ENCODE measurements at places on chromosomes 11 and 22.
A peak's percentile ranks its signal among the peaks of the same experiment; 100 is the strongest.

- DNase-seq: no peak
These were observed 256.3 kb upstream of the ARHGAP20 start for GRCh38 chr11:110968348-110969062.

- DNase-seq: peak; percentile 57
These were observed 70.6 kb upstream of the ATXN10 start for GRCh38 chr22:45600790-45601730.

- no peak for DNase-seq
These were observed 7.6 kb downstream of the POU2AF2 start for GRCh38 chr11:111253131-111253530.

DNA sequence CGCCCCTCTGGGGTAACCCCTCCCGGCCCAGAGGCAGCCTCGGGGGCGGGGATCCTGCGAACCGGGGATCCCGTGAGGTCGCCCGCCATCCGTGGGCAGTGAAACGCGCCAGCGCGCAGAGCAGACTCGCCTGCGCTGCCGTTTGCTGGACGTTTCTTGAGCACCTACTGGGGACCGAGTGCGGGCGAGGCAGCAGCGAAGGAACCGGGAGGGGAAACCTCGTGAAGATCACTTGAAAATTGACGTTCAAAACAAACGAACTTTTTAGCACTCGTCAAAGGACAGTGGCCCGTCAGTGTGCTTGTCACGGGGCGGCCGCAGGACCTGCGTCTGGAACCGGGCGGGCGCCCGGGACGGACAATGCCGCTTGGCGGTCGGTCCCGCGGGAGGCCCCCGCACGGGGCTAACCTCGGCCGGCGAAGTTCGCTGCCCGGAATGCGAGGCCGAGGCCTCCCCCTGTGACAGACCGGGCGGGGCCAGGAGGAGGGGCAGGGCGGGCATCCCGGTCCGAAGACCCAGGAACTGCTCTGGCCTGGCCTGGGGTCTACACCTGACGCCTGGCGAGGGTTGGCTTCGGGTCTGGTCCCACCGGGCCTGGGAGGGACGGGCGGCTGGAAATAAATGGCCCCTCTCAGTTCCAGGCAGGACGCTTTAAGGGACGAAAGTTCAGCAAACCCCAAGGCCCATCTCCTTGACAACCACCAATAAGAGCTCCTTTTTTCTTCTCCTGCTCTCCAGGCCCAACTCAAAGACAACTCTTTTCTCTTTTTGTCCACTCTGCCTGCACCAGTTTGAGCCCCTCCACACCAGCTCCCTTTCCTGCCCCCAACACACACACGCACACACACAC, 723 bp upstream of the SCUBE1 start:
- no peak for DNase-seq

DNA sequence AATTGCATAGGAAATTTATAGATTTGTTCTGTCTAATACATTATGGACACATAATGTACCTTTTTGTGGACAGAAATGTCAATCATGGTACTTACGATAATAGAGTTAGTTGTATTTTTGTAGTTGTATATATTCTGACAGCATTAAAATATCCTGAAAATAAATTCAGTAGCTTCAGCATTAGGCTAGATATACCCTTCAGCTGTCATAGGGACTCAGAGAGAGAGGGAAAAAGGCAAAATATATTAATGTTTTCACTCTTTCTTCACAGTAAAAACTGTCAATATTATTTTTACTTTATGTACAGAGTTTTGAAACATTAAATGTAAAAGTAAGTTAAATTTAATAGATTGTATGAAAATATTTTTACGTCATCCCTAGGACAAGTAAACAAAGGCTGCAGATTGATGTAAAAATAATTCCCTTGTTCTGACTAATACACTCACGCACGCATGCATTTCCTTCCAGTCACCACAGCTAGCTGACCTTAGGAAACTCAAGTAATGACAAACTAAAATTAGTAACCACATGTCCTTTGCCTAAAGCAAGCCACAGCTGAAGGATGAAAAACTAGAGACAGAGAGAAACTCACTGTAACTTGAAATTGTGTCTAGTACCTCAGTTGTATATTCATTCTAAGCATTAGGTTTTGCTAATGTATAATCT, 104.7 kb upstream of the CARD18 start:
- DNase-seq: no peak

DNA sequence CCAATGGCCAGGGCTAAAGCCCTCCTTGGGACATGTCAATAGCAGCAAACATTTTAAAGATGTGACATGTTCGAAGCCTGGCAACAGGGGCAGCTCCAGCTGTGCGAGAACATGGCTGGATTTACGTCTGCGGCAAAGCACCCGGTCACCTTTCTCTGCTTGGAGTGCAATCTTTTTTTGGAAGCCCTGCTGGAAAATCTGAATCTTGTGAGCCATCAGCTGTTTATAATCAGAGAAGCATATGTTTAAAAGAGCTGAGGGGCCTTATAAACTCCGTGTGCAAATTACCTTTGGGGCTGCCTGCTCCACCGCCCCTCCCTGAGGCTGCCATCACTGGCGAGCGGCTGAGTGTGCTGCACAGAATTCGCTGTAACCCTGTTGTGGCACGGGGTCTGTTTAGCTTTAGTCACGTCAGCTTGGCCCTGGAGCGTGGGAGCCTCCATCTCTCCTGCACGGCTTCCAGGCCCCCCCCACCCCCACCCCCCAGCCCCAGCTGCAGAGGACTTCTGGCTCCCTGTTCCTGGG, 9.0 kb upstream of the KCNQ1OT1 start:
- DNase-seq: no peak

DNA sequence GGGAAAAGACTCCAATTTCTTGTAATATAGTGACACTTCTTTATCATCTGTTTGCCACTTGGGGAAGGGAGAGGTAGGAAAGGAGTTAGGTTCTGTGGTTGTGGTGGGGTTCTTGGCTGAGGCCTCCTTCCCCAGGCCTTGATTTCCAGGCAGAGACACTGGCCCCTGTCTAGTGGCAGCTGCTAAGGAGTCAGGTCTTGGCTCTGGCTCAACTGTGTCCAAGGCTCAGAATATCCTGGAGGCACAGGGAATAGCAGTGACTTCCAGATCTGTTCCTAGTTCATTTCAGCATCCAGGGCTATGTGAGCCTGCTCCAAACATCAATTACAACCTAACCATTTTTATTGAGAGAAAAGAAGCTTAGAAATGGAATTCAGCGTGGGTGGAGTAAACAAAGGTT, 29.5 kb downstream of the PPFIBP2 start:
- DNase-seq: no peak

GRCh38 chr11:94219771-94220170, 84.6 kb upstream of the IZUMO1R start:
- no peak for DNase-seq

DNA sequence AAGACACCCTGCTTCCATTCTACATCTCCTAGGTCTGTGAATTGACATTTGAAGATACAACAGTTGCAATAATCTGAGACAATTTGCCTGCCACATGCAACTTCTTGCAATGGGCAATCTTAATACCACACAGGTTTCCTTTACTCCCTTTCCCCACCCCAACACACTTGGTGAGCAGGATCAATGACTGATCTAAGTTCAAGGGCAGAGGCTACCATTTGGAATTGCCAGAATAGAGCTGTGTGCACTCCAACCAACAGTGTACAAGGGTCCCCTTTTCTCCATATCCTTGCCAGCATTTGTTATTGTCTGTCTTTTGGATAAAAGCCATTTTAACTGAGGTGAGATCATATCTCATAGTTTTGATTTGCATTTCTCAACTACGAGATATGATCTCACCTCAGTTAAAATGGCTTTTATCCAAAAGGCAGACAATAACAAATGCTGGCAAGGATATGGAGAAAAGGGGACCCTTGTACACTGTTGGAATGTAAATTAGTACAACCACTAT, 2.9 kb upstream of the NNMT start:
- DNase-seq: no peak

DNA sequence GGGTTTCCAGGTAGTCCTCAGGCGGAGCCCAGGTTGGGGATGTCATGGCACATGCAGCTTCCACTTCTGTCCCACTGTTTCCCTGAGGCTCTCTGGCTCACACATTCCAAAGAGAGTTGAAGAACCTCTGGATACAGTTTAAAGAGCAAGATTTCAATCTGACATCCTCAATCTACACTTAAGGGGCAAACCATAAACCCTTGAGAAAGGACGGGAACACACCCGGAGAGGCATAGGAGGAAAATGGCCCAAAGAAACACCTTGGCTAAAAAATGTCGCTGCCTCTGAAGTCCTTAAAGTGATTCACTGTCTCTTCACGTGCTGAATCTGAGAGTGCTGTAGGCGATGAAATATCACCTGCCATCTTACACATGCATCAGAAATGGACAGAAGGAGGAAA, 70.9 kb upstream of the ARFGAP3 start:
- peak; percentile 17 for DNase-seq

DNA sequence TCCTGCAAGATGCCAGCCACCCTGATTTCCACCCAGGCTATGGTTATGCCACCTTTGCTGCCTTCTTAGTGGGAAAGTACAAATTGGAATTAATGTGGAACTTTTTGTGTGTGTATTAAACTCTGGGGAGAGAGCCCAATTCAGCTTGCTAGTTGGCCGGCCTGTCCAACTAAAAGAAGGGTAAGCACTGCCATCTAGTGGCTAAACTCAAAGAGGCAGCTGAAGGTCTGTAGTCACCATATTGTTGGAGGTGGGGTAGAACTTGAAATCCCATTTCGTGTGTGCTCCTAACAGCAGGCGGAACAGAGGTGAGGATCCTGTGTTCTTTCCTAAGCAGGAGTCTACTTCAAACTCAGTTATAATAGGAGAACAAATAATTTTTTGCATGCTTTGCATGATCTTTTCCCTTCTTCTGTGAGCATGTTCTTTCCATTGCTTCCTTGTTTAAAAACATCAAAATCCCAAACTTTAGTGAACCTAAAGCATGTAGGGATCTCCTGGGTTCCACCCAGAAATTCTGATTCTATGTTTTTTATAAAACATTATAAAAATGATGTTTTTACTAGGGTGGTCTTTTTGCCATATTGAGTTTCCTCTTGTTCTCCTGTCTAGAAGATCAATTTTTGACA, 138.8 kb upstream of the SORL1-AS1 start:
- peak; percentile 60 for DNase-seq

DNA sequence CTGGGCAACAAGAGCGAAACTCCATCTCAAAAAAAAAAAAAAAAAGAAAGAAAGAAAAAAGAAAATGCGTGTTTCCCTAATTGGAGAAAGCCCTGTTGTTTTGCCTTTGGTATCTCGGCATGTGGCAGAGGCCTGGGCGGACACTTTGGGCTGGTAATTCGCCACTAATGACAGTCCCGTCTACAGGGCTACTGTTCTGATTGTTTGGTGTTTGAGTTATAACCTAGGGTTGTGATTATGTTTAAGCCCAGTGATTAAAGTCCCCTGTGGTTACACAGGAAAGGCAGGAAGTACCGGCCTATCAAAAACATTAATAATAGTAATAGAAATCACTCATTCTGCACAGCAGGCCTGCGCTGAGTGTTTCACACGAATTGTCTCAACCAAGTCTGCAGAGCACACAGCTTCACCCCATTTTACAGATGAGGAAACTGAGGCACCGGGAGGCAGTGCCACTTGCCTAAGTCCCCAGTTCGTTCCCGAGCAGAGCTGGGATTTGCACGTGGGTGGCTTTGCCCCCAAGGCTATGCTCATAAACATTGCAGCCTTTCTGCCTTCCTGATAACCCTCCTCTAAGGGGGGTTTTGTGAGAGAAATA, 39.1 kb upstream of the GRAMD4 start:
- DNase-seq: peak; percentile 21

DNA sequence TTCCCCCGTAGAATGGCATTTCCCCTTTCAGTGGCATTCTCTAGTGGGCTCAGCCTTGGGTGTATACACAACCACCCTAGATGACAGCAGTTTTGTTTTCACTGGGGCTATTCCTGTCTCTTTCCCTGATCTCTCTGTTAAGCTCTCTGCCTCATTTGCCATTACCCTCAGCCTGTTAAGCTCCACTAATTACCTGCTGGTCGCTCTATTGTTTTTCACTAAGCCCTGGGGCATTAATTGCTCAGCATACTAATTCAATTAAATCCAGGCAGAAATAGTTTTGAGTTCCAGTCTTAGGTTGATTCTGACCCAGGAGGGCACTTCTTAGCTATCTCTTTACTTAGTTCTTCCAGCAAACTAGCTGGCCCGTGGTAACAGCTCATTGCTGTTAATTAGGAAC, 80.0 kb downstream of the BRD1 start:
- DNase-seq: no peak

GRCh38 chr11:126317756-126318573, 14.1 kb downstream of the DCPS start:
- DNase-seq: peak; percentile 86

- DNase-seq: no peak
These were observed 9.7 kb downstream of the INCENP start for GRCh38 chr11:62133328-62134065.

GRCh38 chr11:117188620-117189081, 10.1 kb downstream of the SIDT2 start:
- peak; percentile 77 for DNase-seq

DNA sequence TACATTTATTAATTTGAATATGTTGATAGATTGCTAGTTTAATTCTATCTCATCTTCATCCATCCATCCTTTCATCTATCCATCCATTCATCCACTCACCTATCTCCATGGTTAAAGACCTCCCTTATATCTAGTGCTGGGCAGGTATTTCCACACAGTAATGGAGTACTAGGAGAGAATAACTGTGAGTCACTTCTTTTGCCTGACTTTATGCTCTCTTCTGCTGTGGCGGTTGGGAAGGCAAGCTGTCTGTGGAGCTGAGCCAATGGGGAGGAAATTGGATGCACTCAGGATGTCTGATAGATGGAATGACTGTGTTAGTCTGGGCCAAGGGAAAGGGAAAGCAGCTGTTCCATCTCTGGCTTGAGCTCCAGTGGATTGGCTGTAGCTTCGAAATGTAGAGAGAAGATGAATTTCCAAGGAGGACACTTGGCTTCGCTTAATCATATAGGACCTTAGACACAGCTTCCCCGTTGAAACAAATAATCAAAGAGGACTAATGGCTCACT, 60.3 kb downstream of the NELL1 start:
- DNase-seq: no peak

GRCh38 chr11:69140635-69141034, 15.1 kb upstream of the SMIM38 start:
- no peak for DNase-seq

DNA sequence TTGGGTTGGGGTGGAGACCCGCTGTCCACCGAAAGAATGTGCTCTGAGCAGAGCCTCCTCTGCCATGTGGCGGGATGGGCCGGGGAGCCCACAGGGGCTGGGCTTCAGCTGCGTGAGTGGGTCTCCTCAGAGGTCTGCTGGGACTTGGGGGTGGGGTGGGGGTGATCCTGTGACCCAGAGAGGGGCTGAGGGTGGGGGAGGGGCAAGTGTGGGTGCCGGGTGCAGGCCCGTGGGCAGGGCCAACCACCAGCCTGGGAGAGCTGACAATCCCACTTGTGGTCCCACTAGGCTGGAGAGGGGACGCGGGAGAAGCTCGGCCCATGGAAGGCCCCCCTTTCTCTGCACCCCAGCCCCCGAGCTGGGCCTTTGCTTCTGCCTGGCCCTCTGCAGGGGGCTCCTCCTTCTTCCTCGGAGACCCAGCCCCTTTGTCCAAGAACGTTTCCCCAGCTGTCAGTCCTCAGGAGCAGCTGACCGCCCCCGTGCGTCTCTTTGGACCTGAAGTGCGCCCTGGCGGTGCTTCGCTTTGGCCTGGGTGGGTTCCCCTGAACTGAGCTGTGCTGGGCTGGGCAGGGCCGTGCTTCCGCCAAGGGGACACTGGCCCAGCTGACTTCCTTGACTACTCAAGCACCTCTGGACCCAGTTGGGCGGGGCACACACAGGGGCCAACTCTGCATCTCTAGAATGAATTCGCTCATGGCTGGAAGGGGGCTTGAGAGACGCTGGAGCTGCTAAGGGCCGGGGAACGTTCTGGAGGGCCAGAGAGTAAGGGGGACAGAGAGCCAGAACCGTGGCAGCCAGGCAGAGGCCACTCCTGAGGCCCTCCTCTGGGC, 30.2 kb downstream of the OSBPL5 start:
- DNase-seq: peak; percentile 75
